Stimulated activated CD4-positive, alpha-beta T cell treated with anti-CD3 and anti-CD28 coated beads, Interleukin-1b, Interleukin-23, amount 100 ng/mL, for 4 hours (primary cell): ENCODE measurements at places on chromosomes 11 and 22.

- DNase-seq = no peak
Observed at GRCh38 chr11:126538071-126538470, 182.6 kb downstream of the ST3GAL4 start.

- DNase-seq = no peak
Observed at GRCh38 chr22:37739611-37740049, 42.8 kb downstream of the TRIOBP start.

GRCh38 chr11:2582351-2582945 lies 117.3 kb downstream of the KCNQ1OT1 start:
- no peak for DNase-seq

- no peak for DNase-seq
Observed at GRCh38 chr11:82864268-82864667, 36.0 kb downstream of the PRCP start.

GRCh38 chr22:23845265-23846080 lies 6.7 kb upstream of the DERL3 start:
- no peak for DNase-seq

- no peak for DNase-seq
Observed at GRCh38 chr11:23058656-23059055, 198.4 kb upstream of the CCDC179 start.

GRCh38 chr11:116837231-116838091 lies at the start of gene APOA1:
APOA1 (minus strand) TSS chr11:116837622; CDS start chr11:116837387, 235 bp downstream.
- no peak for DNase-seq

DNA sequence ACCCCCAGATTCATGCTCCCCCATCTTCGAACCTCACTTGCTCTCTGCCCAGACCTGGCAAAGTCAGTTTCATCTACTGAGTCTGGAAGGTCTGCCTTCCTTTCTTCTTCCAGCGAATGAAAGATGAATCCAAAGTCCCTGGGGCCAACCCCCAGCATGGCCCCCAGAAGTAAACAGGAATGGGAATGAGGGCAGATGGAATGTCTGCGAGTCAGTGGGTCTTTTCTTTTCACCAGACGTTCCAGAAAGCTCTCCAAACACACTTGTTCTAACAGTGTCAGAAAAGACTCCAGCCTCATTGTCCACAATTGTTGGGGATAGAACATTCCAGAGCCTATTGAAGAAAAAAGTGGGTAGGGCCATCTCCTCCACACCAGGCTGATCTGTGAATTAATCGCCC lies 28.6 kb downstream of the RIBC2 start:
- DNase-seq = no peak

GRCh38 chr11:14073849-14074476 lies 111.4 kb downstream of the SPON1 start:
- DNase-seq = no peak

- no peak for DNase-seq
Observed at GRCh38 chr11:60314635-60315321, 12.3 kb upstream of the MS4A6E start.

DNA sequence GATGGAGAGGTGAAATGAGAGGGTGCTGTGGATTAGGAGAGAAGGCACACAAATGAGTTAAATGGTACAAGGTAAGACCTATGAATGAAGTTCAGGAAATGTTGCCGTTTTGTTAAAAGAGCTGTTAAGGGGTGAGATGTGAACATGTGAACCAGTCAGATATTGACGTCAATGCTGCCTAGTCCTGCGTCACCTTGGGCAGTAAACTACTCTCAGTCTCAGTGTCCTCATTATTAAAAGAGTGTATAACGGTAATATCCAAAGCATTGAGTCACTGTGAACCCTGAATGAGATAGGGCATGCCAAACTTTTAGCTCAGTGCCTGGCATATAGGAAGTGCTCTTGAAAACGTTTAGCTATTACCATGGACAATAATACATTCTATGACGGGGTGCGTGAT lies 32.4 kb upstream of the SORL1-AS1 start:
- DNase-seq = no peak

DNA sequence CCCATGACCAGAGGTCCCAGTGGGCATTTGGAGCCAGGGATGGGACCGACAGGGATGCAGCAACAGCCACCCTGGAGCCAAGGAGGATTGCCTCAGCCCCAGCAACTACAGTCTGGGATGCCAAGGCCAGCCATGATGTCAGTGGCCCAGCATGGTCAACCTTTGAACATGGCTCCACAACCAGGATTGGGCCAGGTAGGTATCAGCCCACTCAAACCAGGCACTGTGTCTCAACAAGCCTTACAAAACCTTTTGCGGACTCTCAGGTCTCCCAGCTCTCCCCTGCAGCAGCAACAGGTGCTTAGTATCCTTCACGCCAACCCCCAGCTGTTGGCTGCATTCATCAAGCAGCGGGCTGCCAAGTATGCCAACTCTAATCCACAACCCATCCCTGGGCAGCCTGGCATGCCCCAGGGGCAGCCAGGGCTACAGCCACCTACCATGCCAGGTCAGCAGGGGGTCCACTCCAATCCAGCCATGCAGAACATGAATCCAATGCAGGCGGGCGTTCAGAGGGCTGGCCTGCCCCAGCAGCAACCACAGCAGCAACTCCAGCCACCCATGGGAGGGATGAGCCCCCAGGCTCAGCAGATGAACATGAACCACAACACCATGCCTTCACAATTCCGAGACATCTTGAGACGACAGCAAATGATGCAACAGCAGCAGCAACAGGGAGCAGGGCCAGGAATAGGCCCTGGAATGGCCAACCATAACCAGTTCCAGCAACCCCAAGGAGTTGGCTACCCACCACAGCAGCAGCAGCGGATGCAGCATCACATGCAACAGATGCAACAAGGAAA lies 27.3 kb upstream of the L3MBTL2 start:
- DNase-seq = no peak

GRCh38 chr11:771617-772204 lies 5.6 kb downstream of the GATD1 start:
- DNase-seq = no peak

DNA sequence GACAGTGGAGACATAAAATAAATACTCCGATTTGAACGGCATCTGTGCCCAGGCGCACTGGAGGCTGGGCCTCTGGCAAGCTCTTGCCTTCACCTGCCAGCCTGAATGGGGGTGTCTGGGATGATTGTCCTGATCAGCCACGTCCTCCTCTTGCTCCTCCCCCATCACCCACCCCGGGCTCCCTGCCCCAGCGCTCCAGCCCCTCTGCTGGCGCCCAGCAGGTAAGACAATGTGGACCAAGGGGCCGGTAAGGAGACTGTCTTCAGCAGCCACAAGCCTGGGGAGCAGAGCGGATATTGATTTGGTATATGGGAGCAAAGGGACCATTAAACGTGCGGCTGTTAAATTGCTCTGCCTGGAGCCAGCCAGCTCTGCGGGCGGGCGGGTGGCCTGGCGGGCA lies 24.9 kb downstream of the WNT11 start:
- DNase-seq = no peak

DNA sequence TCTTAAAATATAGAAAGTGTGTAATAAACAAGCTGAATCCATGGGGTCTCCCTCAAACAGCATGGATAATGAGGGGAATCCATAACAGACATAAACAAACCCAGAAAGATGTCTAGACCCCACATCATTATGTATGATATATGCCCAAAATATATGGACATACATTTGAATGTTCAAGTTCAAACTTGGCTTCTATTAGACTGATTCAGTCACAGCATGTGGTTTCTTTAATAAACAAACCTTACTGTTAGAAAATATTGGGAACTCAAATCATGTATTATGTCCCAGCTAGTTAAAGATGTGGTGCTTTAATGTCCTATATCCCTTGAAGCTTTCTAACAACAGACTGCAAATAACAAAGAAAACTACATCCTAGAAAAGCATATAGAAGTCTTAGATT lies 228.6 kb downstream of the SOX6 start:
- DNase-seq = no peak

- no peak for DNase-seq
Observed at GRCh38 chr11:108538022-108538424, 39.8 kb upstream of the POGLUT3 start.

DNA sequence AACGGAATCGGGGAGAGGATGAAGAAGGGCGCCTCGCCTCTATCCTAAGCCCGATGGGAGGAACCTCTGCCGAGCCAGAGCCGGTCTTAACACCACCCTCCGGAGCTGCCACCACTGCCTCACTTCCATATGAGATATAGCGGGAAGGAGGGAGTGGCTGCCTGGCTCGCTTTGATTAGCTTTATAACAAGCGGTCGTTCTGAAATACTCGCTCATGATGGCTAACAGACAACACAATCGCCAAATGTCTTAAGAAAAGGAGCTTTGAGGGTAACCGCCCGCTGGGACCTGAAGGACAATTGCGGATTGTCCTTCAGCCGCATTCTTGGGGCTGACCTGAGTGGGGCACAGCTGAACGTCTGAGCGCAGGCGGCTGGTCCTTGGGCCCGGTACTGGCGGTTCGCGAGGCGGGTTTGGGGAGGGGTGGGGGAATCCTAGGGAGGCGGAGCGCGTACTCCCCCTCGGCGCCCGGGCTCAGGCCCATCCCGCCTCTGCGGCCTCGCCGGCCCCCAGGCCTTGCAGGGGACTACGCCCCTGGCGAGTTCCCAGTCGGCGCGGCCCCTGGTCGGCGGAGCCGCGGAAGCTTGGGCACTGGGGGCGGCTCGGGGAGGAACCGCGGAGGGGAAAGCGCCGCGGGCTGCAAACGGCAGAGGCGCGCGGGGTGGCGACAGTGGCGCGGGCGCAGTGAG lies at the start of gene PLAAT5:
Gene PLAAT5, minus strand, starts transcription at position 617 of the 689 bp plus-strand sequence. Its CDS starts 133 bp downstream, at position 484.
- peak; percentile 14 for DNase-seq

- DNase-seq = no peak
Observed at GRCh38 chr11:91243051-91243450, 981.6 kb upstream of the FAT3 start.

DNA sequence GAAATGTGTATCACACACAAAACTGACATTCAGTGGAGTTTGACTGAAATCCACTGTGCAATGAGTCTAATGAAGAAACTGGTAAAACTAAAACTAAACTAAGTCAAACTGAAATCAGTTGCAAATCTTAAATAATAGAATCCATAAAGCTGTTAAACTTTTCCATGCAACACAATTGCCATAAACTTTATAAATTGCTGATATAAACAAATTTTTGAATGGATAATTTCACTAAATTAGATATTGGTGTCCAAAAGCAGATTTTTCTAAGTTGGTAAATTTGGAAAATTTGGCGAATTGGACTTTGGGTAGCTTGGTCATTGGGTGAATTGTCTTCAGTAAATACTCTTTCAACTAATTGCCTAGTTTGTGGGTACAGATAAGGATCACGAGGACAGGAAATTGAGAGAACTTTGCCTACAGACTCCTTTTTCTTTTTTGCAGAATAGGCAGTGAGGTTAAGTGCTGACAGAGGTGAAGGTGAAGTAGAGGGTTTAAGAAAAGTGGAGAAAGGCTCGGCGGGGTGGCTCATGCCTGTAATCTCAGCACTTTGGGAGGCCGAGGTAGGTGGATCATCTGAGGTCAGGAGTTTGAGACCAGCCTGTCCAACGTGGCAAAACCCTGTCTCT lies 12.8 kb downstream of the MRPL17 start:
- no peak for DNase-seq

DNA sequence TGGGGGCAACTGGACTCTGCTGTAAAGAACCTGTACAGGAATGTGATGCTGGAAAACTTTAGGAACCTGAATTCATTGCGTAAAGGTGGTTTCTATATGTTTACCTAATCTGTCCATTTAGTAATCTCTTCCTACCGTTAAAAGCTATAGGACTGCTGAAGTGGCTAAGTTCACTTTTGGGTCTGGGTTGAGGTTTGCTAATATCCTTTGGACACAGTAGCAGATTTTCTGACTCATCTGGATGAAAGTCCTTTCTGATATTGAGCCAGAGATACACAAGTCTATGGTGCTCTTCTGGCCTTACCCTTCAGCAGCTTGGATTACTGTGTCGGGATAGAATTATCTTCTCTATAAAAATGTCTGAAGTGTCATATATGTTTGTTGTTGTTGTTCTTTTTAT lies 16.9 kb downstream of the ZNF215 start:
- DNase-seq = no peak

DNA sequence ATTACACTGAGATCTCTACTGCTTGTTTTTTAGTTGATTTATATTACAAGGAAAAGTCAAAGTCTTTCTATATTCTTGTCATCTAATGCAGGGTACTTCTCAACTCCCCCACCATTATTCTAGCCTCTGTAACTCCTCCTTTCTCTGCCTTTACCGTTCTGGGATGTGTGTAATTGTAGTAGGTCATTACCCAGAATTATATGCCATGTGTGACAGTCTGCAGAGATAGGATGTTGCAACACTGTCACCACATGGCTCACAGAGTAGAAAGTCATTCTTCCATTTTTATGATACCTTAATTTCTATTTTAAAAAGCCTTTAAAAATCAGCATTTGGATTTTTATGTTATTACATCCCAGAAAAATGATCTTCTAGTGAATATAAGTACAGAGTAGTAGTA lies 32.7 kb downstream of the ZNF143 start:
- no peak for DNase-seq

GRCh38 chr11:18722293-18722637 lies 3.7 kb downstream of the IGSF22 start:
- DNase-seq = no peak

- DNase-seq = no peak
Observed at GRCh38 chr22:47421846-47422245, 659.4 kb downstream of the TBC1D22A start.

DNA sequence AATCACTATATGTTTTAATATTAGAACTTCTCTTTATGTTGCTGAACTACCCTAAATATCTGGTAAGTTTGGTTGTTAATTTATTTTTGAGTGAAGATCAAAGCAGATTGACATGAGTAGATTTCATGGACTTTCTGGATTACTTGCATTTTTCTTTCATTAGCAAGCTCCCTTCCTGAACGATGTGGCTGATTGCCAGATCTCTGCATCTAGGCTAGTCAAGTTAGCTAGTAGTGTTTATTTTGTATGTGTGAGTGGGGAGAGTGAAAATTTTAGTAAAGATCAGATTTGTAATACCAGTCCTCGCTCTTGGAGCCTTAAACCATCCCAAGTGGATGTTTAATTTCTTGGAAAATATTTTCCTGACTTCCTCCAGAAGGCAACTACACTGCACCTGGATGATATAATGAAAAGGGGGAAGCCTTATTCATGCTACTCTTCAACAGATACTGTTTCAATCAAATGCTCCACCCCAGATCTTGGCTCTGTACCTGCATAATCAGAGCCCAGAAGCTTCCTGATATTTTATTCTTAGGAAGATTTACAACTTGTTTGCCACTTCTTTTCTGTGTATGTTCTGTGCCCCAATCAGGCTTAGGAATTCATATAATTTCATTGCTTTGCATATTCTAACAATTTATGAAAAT lies 143.2 kb upstream of the GRIA4 start:
- DNase-seq = no peak

GRCh38 chr11:111589886-111590499 lies 12.3 kb upstream of the SIK2 start:
- DNase-seq = no peak

DNA sequence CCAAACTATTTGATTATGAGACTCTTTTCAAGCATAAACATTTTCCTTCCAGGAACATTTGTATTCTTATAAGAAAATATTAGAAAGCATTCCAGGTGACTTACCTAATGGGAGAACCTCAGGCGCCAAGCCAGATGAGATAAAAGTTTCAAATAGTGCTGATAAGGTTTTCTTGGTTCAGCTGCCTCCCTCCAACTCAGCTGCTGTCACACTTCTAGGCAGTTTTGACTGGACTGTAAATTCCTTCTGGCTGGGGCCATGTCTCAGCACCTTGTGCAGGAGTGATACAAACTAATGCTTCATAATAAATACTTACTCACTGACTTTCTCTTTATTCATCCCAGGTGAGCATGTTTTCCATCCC lies 131.1 kb downstream of the MED15 start:
- DNase-seq = no peak

- DNase-seq = no peak
Observed at GRCh38 chr11:10291801-10292638, 2.0 kb downstream of the SBF2 start.

- DNase-seq = no peak
Observed at GRCh38 chr11:128231845-128232410, 355.4 kb downstream of the ETS1 start.
